Stimulated activated CD4-positive, alpha-beta T cell treated with anti-CD3 and anti-CD28 coated beads, Interleukin-2, amount 100 ng/mL, for 48 hours (primary cell): ENCODE measurements at places on chromosomes 2 and 18.

DNA sequence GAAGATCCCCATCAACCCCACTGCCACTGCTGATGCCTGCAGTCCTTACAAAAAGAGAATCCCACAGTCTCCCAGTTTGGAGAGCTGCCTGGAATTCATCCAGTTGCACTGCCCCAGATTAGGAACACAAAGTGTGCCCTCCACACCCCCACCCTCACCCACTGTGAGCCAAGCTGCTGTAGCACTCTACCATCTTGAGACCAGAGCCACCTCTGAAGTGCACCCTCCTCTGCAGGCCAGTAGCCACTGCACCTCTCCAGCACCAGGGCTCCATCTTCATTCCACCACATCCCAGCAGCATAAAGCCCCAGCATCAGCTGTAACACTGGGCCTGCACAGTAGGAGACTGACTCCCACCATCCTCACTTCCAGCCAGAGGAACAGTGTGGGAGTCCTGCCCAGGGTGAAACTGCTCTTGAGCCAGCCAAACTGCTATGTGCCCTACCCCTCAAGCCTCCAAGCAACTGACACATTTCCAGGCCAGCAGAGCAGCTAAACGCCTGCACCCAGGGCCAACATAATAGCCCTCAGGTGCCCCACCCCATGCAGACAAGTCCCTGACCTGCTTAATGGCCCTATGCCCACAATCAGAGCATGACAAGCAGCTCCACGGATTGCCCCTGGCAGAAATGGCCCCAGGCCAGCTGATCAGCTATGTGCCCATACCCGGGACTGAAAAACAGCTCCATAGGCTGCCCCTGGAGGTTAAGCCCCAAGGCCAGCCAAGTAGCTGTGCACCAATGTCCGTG is 206.0 kb downstream of the ATAD2B start:
- no peak for DNase-seq

- DNase-seq: no peak
Observed at GRCh38 chr2:46410273-46411244, 68.8 kb upstream of the TMEM247 start.

DNA sequence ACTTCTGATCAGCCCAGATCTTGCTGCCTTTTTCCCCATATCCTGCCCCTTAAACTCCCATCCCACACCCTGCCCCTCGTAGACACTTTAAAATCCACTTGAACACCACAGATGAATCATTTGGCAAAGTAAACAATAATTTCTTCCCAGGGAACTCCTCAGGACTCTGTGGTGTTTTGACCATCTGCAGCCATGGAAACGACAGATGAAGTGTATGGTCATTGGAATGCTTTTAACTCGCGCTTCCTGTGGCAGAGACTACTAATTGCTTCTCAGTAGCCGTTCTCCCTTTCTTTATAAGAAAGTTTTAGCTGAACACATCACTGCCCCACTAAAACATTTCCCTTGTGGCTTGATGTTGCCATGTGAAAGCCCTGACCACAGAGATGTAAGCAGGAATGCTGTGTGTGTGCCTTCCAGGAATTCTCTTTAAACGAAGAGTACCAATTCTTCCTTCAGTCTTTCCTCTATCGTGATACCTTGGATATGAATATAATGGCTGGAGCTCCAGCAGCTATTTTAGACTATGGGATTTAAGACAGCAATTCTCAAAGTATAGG is 92.7 kb upstream of the PARD3B start:
- no peak for DNase-seq

GRCh38 chr18:75125382-75126331 is 83.3 kb downstream of the PTGR3 start:
- DNase-seq: no peak

GRCh38 chr2:141380008-141380979 is 750.5 kb downstream of the LRP1B start:
- no peak for DNase-seq

GRCh38 chr2:237931205-237931721 is 35.6 kb upstream of the UBE2F start:
- DNase-seq: no peak

- no peak for DNase-seq
Observed at GRCh38 chr2:104434318-104434792, 419.6 kb upstream of the POU3F3 start.

- DNase-seq: no peak
Observed at GRCh38 chr2:66845307-66845706, 410.4 kb downstream of the MEIS1 start.

DNA sequence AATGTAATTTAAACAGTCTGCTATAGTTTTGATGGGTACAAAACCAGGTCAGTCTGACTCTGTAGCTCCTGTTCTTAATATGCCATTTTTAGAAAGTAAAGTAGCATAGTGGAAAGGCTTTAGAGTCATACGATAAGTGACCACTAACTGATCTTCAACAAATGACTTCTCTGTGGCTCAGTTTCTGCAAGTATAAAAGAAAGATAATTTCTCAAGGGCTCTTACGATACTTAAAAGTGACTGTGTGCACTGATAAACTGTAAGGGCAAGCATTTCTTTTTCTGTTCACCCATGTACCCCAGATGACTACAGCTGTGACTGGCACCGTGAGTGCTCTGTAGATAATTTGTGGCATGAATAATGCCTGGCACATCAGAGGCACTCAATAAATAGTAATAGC is 178.7 kb downstream of the LCLAT1 start:
- DNase-seq: no peak

GRCh38 chr2:98013407-98014042 is 17.8 kb upstream of the TMEM131 start:
- peak; percentile 36 for DNase-seq

DNA sequence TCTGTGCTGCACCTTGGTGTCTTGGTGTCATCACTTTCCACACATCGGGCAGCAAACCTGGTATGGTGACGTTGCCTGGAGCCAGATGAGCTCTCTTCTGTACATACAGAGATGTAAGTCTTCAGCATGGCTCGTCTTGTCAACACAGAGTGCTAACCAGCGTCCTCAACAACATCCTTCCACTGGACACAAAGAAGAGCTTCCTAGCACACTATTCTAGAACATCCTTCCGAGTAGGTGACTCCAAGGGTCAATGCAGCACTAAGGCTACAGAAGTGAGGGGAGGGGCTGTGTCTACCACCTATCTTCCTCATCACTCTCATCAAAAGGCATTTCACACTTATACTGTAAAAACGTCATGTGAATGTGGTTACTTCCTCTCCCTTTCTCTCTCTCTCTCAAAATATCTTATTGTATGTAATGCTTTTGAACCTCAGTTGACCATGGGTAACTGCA is 108.1 kb upstream of the SLC1A4 start:
- no peak for DNase-seq

GRCh38 chr2:105087273-105087672 is 49.4 kb downstream of the MRPS9 start:
- DNase-seq: no peak

DNA sequence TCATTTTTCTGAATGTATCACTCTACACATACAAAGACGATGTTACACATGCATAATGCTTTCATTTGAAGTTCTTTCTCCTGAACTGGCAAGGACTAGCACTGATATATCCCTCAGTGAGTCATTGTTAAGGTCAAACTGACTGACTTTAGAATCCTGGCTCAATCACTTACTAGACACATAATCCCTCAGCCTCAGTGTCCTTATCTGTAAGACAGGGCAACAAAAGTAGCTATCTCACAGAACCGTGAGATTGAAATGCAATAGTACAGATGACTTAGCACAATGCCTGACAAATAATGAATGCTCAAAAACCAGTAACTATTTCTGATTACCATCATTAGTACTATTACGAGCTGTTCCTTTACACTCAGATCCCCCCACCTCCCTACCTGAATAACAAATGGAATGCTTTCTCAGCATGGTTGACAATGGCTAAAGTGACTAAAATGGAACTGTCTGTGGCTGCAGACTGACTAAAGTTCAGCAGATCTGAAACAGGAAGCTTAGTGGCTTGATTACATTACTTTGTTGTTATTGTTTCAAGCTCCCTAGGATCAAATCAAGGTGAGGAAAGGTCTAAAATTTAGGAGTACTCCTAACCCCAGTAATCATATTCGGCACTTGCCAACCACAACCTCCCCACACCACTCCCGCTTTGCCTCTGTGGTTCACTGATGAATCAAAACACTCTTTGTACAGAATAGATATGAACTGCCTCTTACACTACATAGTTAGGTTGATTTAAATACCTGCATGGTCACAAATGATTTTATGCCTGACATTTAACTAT is 35.8 kb upstream of the CACNB4 start:
- DNase-seq: peak; percentile 18

DNA sequence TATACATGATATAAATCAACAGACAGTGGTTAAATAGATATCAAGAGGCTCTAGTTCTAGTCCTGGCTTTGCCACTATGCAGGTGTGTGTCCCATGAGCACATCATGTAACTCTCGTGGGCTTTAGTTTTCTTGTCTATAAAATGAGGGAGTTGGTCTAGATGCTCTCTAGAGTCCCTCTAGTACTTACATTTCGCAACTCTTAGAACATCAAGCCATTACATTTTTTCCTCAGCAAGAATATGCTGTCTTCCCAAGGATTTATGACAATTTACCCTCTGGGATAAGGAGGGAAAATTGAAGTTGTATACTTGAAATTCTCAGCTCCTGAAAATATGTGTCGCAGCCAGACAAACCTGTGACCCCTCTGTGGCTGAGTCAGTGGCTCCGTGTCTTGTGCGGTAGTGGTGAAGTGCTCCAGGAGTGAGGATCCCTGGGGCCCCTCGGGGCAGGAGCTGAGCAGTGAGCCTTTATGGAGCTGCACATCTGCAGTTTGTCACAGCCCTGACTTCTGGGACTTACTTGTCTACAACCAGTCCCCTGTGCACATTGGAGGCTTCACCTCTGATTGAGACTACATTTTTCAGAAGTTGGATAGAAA is 6.8 kb downstream of the PKP4 start:
- DNase-seq: no peak

DNA sequence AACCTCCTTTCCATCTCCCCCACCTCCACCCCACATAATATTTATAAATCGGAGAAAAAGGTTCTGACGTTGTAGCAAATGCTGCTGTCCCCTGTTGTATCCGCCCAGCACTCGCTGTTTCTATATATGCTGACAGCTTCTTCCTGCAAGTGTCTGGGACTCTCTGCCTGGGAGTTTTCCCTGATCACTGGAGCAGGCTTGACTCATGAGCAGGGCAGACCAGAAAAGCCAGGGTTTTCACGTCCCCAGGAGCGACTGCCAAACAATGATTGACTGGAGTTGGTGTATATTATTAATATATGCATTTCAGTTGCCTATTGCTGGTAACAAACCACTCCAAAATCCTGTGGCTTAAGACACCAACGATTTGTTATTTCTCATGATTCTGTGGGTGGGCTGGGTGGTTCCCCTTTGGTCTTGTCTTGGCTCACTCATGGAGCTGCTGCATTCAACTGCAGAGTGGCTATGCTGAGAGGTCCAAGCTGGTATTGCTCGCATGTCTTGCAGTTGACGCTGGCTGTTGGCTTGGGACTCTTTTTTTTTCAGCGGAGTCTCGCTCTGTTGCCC is 21.2 kb upstream of the ASXL2 start:
- DNase-seq: no peak

DNA sequence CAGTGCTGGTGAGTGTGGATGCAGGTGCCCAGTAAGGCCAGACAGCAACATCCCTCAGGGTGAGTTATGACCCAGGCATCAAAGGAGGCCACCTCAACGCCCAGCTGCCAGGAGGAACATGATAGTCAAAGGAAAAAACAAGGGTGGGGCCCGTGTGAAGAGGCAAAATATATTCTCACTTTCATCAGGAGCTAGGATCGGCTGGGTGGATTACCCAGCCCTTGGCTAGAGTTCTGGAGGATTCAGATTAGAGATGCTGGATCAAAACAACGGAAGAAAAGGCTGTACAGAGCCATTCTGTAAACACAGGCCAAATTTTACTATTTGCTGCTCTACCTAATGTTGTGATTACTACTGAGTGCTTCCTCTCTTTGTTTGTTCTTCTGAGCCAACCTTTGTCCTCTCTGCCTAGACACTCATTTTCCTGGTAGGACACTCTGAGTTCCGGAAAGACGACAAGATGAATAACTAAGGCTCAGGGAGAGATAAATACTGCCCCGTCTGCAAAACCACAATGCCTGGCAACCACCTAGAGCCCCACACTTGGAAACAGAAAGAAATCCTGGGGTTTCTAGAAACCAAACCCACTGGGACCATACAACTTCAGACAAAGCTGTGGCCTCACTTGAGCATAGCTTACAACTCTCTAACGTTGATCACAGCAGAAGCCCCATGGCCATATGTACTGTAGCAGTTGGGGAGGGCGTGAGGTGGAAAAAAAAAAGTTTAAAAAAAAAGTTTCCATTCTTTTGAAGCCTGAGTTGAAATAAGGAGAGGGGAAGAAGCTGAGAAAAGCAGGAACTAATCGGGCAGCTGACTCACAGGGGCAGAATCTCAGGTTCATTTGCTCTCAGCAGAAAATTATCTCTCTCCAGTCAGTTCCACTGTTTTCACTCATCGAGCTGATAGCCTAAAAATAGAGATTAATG is 17.8 kb upstream of the PMAIP1 start:
- no peak for DNase-seq

- DNase-seq: no peak
Observed at GRCh38 chr2:241615041-241615440, 21.9 kb downstream of the THAP4 start.
